Activated CD8-positive, alpha-beta memory T cell treated with anti-CD3 and anti-CD28 coated beads for 1 hour (primary cell): ENCODE measurements at places on chromosomes 1 and 21.
A peak's percentile ranks its signal among the peaks of the same experiment; 100 is the strongest.

DNA sequence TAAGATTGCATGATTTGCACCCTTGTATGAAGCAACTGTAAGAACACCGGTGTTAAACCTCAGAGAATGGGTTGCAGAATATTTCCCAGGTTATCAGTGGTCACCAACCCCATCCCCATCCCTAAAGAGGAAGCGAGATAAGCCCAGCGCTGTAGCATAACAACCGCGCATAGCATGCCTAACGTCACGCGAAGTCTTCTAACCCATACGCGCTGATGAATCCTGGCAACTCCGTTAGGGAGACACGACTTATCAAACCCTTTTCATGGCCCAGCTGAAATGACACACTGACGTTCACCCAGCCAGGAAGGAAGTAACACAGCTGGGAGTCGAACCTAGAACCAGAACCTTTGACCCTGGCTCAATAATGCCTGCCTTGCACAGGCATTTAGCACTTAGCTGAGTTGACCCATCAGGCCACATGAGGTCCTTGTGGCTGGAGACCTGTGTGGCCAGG is 24.2 kb downstream of the TMEM51 start:
- no peak for DNase-seq

GRCh38 chr1:36699113-36699911 is 216.6 kb upstream of the CSF3R start:
- DNase-seq, result no peak

GRCh38 chr1:58443986-58444868 is 102.3 kb downstream of the OMA1 start:
- DNase-seq, result no peak

- no peak for DNase-seq
Observed at GRCh38 chr1:245411245-245412036, 256.7 kb downstream of the KIF26B start.

DNA sequence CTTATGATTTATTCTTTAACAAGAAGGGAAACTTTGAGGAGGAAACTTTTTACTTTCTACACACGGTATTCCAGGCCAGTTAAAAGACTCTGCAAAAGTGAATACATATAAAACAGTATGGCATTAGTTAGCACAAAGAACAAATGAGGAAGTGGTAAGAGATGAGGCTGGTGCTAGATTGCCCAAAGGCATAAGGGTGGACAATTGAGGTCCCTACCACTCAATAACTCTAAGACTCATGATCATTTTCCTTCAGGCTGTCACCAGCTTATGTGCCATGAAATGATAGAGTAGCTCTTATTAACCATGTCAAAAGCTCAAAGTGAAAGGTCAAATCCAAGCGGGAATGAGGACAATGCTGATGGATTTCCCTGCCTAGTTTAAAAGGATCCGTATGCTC is 124.5 kb downstream of the TBX15 start:
- DNase-seq, result no peak

GRCh38 chr1:19385869-19386591 is 73.9 kb downstream of the SLC66A1 start:
- DNase-seq, result no peak

DNA sequence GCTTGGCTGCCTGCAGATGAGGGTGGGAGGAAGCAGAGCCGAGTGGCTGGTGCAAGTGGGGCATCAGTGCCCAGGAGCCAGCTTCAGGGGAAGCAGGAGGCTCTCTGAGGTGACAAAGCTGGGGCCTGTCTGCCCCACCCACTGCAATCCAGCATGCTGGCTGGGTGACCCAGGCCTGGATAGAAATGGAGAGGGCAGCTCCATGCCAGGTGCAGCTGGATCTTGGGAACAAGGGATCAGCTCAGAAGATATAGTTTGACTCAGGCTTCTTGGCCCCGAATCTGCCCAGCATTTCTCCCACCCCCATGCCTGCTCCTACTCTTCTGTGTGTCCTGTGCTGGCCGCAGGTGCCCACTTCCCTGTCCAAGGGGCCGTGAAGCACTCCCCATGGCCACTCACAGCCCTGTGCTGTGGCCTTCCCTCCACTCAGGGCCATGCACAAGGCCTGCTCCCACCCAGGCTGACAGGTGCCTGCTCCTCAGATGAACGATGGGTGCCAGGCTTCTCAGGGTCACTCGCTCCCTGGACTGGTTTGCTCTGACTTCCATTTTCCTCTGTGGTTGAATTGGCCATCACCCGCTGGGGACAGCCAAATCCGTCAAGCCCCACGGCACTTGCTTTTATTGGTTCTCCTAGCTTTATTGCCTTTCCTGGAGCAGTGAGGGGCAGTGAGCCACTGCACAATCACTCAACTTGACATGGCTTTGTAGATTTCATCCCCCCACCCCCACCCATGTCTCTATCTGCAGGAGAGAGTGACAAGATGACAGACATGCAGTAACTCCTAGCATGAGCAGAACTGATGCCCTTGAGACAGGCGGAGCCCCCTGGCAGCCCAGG is 174.8 kb upstream of the VAMP3 start:
- DNase-seq, result no peak

DNA sequence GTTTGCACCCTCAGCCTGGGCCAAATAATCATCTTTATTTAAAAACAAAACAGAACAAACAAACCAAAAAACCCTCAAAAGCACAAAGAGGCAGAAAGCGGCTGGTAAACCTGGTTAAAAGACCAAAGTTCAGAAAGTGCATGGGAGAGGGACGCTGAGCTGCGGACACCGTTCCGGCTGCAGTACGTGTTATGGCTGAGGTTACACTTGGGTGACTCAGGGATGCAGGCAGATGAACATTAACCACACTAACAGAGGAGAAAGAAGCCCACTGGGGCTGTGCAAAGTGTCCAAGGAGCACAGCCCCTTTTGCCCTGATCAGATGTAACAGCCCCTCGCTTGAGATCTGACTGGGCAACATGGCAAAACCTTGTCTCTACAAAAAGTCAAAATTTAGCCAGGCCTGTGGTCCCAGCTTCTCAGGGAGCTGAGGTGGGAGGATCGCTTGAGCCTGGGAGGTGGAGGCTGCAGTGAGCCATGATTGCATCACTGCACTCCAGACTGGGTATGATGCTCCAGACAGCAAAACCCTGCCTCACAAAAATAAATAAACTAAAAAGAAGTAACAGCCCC is 28.3 kb downstream of the GPR157 start:
- no peak for DNase-seq

- DNase-seq, result no peak
Observed at GRCh38 chr1:112520166-112520565, 11.4 kb downstream of the WNT2B start.

DNA sequence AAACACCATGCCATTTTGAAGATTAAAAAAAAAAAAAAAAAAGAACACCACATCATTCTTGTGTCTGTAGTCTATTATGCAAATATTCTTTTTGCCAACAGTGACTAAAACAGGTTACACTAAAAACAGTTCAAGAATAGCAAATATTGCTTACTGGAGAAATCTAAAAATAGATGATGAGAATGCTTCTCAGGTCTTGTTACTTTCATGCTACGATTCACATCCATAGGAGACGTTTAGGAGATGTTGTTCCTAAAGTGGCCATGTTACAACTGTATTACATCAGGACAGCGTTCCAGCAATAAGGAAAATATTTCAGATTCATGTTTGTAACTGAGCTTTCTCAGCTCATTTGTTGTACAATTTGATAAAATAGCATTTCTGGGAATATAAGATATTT is 32.3 kb downstream of the RAB3GAP2 start:
- DNase-seq, result no peak

- no peak for DNase-seq
Observed at GRCh38 chr1:195948123-195948895, 659.9 kb downstream of the KCNT2 start.

DNA sequence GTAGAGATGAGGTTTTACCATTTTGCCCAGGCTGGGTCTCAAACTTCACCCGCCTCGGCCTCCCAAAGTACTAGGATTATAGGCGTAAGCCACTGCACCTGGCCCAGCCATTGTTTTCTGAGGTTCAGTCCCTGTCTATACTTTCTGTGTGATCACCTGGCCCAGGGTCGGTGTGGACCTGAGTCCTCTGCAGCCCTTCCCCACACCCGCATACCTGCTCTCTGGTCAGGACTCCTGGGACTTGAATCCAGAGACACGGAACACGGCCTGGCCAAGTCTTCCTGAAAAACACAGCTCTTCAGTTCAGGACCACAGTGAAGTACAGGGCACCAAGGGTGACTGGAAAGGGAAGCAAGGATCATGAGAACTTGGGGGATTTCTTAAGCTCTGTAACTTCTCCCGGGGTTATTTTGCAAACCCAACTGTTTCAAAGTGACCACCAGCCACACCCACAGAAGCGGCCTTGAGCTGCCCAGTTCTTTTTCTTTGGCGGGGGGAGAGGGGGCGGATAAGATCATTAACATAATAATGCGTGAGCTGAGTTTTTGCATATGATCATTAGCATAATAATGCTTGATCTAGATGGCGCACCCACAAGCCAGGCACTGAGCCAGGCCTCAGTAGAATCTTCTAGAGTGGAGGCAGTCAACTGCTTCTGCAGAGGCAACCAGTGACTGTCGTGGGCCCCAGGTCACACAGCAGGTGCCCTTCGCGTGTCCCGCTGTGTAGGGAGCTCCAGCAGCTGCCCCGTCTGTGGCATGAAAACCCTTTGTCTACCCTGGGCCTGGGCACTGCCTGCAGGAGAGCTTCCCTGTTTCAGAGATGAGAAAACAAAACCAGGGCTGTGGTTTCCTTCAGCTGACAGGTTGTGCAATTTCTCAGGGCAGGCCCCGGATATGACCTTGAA is 1.7 kb upstream of the NADK start:
- peak; percentile 31 for DNase-seq

DNA sequence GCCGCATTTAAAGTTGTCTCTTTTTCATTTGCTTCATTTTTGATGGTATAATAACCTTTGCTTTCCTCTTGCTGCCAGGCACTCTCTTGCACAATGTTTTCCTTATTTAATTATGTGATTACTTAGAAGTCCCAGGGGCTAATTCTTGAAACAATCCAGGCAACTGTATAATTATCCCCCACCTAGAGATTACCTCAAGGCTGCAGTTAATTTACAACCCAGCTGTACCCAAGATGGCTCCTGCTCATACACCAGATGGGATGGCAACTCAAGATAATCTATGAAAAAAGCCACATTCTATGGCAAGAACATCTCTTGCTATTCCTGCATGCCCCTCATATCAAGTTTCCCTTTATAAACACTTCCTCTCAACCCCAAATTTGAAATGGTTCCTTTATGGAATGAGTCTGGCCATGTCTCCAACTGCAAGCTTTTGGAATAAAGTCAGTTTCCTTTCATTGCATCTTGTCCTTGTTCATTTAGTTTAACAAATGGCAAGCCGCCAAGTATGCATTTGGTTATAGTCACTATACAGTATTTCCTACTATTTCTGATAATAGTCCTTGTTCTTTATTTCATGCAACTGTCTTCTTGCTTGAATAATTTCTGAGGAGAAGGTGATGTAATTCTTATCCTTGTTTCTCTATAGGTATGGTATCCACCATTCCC is 1042.6 kb downstream of the PLA2G4A start:
- DNase-seq, result no peak

- no peak for DNase-seq
Observed at GRCh38 chr1:39901464-39901713, 328 bp downstream of the MYCL start.

DNA sequence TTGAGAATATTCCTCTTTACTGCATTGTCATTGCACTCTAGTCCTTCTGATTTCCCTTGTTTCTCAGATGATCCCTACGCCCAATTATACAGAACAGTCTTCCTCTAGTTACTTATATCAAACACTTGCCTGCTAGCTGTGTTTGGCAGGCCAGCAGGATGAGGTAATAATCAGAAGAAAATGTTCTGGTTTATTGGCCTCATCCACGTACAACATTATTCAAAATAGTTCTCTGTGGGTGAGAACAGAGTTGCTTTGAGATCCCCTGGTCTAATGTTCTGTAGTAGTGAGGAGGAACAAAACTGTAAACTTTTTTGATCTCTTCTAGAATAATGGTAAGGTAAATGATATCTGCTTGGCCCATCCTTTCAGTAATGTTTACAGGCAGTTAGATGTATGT is 22.3 kb upstream of the C1orf105 start:
- DNase-seq, result no peak

GRCh38 chr1:85661767-85662166 is 46.5 kb downstream of the ZNHIT6 start:
- no peak for DNase-seq

DNA sequence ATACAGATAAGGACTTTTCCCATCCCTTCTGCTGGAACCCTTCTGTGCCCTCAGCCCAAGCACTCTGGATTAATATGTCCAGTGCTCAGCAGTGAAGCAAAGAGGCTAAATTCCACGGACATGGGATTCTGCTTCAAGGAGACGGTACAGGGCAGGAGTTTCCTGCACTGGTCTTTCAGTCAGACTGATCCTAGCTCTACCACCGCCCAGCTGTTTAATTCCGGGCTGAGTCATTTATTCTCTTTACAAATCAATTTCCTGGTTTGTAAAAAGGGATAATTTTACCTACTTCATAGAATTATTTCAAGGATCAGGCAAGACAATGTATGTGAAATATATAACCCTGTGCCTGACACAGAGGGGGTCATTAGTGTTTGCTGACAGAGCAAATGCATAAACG is 41.6 kb upstream of the NRDC start:
- no peak for DNase-seq

DNA sequence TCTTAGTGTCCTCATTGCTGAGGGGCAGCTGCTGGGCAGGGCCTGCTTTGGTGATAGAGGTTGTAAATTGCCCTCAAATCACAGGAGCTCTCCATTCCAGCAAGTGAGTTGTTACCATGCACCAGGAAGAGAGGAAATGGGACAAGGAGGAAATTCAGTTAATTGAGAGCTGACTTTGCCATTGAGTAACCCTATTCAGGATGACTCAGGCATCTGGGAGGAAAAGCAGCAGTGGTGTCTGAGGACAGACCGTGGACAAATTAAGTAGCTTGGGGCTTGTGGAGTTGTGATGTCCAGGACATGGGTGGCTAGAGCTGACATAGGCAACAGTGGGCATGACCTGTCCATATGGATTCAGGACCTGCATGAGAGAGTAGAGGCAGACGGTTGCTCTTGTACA is 5.9 kb downstream of the ARHGEF10L start:
- DNase-seq, result no peak

- no peak for DNase-seq
Observed at GRCh38 chr1:206049293-206049692, 3.7 kb upstream of the RHEX start.

GRCh38 chr1:229185963-229186362 is 84.9 kb upstream of the RAB4A start:
- no peak for DNase-seq

GRCh38 chr21:42319376-42319775 is 4.2 kb upstream of the TFF3 start:
- no peak for DNase-seq

DNA sequence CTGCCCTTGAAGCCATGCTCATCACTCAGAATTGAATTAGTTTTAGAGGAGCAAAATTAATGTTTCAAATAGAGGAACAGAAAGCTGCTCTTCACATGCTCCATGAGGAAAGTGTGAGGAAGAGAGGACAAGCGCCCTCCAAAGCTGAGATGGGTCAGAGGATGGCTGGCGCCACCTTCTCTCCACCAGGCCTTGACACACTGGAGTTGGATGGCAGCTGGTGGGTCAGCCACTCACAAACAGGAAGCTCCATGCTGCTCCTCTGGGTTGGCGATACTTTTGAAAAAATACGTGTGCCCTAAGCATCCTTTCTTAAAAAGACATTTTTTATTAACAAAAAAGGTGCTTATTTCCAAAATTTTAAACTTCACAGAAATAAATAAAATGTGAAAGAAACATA is 3.1 kb upstream of the CD2 start:
- DNase-seq, result no peak
